ENCODE measurements at places on chromosomes 16 and 17.

GRCh38 chr16:17392857-17393692, 77.7 kb downstream of the XYLT1 start:
- no peak for DNase-seq

- no peak for DNase-seq
Observed at GRCh38 chr17:38424297-38424972, 3.8 kb upstream of the ARHGAP23 start.

DNA sequence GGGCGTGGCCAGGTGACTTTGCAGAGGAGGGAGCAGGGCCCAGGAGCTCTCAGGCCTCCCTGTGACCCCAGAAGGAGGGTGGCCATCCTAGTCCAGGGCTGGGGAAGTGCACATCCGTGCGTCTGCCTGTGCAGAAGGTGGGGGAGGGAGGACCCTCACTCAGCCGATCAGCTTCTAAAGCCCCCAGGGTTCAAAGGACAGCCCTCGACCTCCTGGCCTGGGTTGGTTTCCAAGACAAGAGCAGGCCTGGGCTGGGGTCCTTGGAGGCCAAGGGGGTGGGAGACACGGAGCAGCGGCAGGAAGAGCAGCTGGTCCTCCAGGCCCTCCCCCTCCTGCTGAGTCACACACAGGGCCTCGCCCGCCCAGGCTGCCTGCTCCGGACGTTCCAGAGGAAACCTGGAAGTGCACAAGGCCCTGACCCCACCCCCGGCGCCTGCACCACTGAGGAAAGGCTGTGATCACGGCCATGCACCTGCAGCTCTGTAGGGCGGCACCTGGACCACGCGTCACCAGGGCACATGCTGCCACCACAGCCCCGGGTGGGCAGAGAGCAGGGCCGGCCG, 67.1 kb upstream of the ZNF469 start:
- DNase-seq = no peak

DNA sequence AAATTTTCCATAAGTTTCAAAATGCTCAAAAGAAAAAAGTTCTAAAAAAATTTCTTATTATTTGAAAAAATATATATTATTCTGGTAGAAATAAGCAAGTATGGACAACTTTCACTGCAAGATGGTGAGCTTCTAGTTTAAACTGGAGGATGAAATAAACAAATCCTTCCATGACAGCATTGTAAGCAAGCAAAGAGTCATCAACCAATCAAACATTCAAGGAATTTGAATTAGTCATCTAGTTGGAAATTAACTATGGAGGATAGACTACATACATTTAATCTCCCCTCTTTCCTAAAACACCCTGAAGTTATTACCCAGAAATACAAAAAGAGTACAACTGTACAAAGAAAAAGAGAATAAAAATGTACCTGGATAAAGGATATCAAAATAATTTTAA, 51.0 kb upstream of the IRX5 start:
- no peak for DNase-seq

- DNase-seq = no peak
Observed at GRCh38 chr17:15412606-15413005, 54.8 kb downstream of the CDRT4 start.

- peak; percentile 56 for DNase-seq
Observed at GRCh38 chr16:27242868-27243590, 25.5 kb downstream of the NSMCE1 start.

DNA sequence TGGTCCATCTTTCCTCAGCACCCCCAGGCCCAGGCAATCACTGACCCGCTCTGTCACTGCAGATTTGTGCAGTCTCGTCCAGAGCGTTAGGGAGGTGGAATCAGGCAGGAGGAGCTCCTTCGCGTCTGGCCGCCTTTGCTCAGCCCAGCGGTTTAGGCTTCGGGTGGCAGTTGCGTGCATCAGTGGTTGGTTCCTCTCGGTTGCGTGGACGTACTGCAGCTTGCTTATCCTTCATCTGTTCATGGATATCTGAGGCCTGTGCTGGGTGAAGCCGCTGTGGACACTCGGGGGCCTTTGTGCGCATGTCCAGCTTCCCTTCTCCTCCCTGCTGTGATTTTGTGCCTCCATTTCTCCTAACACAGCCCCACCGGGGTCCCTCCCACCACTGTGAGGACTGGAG, 4.7 kb upstream of the P2RX1 start:
- DNase-seq = no peak

GRCh38 chr16:82082543-82083244, 47.6 kb downstream of the HSD17B2 start:
- no peak for DNase-seq

DNA sequence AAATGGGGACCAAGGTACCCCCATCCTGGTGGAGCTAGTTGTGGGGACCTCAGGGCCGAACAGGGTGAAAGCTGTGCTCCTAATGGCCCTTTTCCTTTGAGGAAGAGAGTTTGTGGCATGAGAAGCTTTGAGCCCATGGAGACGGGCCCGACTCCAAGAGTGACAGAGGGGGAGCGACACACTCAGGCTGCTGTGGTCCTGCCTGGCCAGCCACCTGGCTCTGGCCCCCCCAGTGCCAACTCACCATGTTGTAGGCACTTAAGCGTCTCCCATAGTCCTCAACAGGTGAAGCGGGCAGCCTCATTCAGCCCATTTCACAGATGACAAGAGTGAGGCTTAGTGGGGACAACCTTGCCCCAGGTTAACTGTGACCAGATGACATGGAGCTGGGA, 1.6 kb downstream of the IL21R start:
- no peak for DNase-seq
